ENCODE measurements at places on chromosomes 3 and 15. TPM values are rescaled to one million over a fixed set of nuclear protein-coding genes. Genes with fewer than 3 reads are reported as not detected.

GRCh38 chr15:96234109-96234892, 96.2 kb upstream of the NR2F2 start:
- no peak overlapping the region for H3K27ac ChIP-seq
- no peaks in the 10 kb centered on the region for H3K27me3 ChIP-seq
- H3K36me3 ChIP-seq, result no peaks in the 10 kb centered on the region
- DNase-seq, result no peak
- no peaks in the 10 kb centered on the region for H3K4me1 ChIP-seq
- no peak overlapping the region for H3K4me3 ChIP-seq

- H3K36me3 ChIP-seq, result no peaks in the 10 kb centered on the region
- H3K4me1 ChIP-seq, result no peaks in the 10 kb centered on the region
Measured at GRCh38 chr3:158991146-158991705, 189.4 kb downstream of the MFSD1 start.

DNA sequence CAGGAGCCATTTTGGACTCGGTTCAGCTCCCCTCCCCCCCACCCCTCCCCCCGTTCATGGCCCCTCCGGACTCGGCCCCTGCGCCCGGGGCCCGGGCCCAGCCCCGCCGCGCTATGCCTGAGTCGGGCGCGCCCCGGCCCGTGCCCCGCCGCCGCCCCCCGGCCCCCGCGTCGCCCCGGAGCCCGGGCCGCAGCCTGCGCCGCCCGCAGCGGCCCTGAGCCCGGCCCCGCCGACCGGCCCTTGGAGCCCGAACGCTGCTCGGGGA, 155 bp downstream of the ACVR2B start:
- peak overlapping the region; percentile 62 for H3K4me3 ChIP-seq
- peaks cover 22% of the 10 kb centered on the region for H3K27me3 ChIP-seq
- peaks cover 18% of the 10 kb centered on the region for H3K4me1 ChIP-seq

The PPP1R14D gene
- total RNA-seq, result not detected

GRCh38 chr3:158104431-158104921, 1.7 kb downstream of the SHOX2 start:
- peaks cover 32% of the 10 kb centered on the region for H3K4me1 ChIP-seq
- H3K27ac ChIP-seq, result no peak overlapping the region
- H3K36me3 ChIP-seq, result peaks cover 3% of the 10 kb centered on the region
- H3K4me3 ChIP-seq, result no peak overlapping the region

DNA sequence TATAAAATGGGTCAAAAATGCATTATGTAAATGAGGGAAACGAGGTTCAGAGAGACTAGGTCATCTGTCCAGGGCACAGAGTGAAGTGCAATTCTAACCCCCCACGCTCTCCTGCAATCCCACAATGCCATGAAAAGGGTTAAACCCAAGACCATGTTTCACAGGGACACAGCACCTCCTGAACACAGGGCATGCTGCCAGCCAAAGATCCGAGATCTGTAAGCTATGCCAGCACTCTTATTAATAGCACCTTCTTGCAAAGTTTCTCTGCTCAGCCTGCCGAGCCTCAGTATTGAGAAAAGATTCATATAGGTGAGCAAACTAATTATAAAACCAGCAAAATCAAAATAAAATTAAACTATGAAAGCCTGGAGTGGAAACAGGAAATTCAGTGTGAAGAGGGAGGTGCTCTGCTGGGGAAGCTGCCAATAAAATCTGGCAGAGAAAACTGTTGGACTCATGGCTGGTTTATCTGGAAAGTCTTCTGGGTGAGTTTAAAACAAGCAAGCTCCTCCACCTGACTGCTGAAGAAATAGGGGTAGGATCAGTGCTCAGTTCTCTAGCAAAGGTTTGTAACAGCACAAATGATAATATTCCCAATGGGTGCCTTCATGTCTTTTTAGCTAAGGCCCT, 50.3 kb downstream of the LRIG1 start:
- no peak overlapping the region for H3K27ac ChIP-seq
- H3K27me3 ChIP-seq, result no peaks in the 10 kb centered on the region
- no peak for DNase-seq
- peaks cover 20% of the 10 kb centered on the region for H3K4me1 ChIP-seq

DNA sequence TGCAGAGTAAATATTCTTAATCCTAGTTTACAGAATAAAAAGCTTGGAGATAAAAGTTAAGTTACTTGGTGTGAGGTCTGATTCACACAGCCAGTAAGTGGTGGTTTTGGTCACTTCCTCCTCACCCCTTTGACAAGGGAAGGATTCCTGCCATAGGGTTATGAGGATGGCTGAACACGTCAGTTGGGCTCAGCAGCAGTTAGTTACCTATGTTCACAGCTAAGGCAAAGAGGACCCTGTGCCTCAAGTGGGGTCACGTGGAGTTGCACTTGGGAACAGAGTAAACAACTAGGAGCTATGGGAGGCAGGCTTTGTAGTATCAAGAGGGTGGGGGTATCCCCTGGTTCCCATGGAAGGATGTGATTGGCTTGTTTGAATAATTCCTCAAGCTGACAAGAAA, 232.2 kb downstream of the UBE2E2 start:
- no peaks in the 10 kb centered on the region for H3K36me3 ChIP-seq
- H3K27me3 ChIP-seq, result peaks cover 31% of the 10 kb centered on the region
- no peak overlapping the region for H3K27ac ChIP-seq
- no peak overlapping the region for H3K4me3 ChIP-seq
- H3K4me1 ChIP-seq, result peaks cover 19% of the 10 kb centered on the region

- no peaks in the 10 kb centered on the region for H3K4me1 ChIP-seq
- H3K36me3 ChIP-seq, result no peaks in the 10 kb centered on the region
- H3K27ac ChIP-seq, result no peak overlapping the region
- H3K27me3 ChIP-seq, result no peaks in the 10 kb centered on the region
- DNase-seq, result no peak
- no peak overlapping the region for H3K4me3 ChIP-seq
Measured at GRCh38 chr3:117811786-117812185, 1102.2 kb downstream of the TUSC7 start.

- no peak for DNase-seq
- no peaks in the 10 kb centered on the region for H3K36me3 ChIP-seq
- H3K4me1 ChIP-seq, result no peaks in the 10 kb centered on the region
- no peaks in the 10 kb centered on the region for H3K27me3 ChIP-seq
- no peak overlapping the region for H3K27ac ChIP-seq
Measured at GRCh38 chr15:47682661-47683060, 34.6 kb upstream of the SEMA6D start.

GRCh38 chr3:49492969-49493368, 22.9 kb downstream of the DAG1 start:
- no peak for DNase-seq
- H3K36me3 ChIP-seq, result peaks cover 21% of the 10 kb centered on the region
- H3K27me3 ChIP-seq, result no peaks in the 10 kb centered on the region
- no peak overlapping the region for H3K4me3 ChIP-seq

GRCh38 chr3:69339760-69340159, 46.1 kb downstream of the FRMD4B start:
- no peaks in the 10 kb centered on the region for H3K4me1 ChIP-seq
- H3K27me3 ChIP-seq, result no peaks in the 10 kb centered on the region
- H3K27ac ChIP-seq, result no peak overlapping the region
- peaks cover 8% of the 10 kb centered on the region for H3K36me3 ChIP-seq
- H3K4me3 ChIP-seq, result no peak overlapping the region

- DNase-seq, result no peak
- no peak overlapping the region for H3K4me3 ChIP-seq
- no peak overlapping the region for H3K27ac ChIP-seq
Measured at GRCh38 chr15:100937171-100937570, 18.0 kb downstream of the LRRK1 start.

- H3K4me1 ChIP-seq, result peaks cover 4% of the 10 kb centered on the region
- H3K27me3 ChIP-seq, result no peaks in the 10 kb centered on the region
- H3K4me3 ChIP-seq, result no peak overlapping the region
- H3K27ac ChIP-seq, result no peak overlapping the region
- peaks cover 43% of the 10 kb centered on the region for H3K36me3 ChIP-seq
Measured at GRCh38 chr3:100159331-100160153, 45.2 kb upstream of the FILIP1L start.

GRCh38 chr15:39574427-39574826, 6.5 kb upstream of the THBS1 start:
- H3K27ac ChIP-seq, result no peak overlapping the region
- no peak for DNase-seq
- no peak overlapping the region for H3K4me3 ChIP-seq
- H3K27me3 ChIP-seq, result peaks cover 58% of the 10 kb centered on the region

DNA sequence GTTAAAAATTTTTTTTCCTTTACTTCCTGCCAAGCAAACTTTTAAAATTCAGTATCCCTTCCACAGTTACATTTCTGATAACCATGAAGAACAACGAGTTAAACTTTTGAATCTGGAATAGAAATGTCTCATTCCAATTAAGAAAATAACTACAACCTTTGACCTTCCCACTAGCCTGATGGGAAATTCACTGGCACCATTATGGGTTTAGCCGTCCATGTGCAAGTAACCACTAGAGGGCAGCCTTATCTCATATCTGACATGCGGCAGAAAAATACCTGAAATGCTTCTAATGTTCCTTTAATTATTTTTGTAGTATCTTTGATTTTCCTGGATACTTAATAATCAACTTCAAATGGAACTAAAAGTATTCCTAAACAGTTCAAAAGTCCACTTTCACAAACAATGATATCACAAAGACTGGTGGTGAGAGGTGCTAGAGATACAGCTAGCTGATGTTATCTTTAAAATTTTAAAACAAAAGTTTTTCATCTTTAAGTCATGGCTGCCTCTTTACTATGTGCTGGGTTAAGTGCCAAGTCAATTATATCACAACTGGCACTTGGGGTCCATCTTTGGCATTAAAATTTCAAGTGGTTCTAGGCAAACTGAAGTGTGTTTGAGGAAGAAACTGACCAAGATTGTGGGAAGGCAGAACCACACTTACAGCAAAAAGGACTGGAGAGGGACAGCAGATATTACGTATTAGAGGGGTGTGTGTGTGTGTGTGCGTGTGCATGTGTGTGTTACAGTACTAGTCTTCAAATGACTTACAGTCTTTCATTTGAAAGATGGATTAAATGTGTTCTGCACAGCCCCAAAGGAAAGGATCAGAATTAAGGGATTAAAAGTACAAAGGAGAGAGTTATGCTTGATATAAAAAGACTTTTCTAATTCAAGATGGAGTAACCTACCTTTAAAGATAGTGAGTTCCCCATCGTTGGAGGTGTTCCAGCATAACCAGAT, 107.1 kb upstream of the ICE2 start:
- H3K27me3 ChIP-seq, result peaks cover 14% of the 10 kb centered on the region
- peak overlapping the region; percentile 68 for H3K4me3 ChIP-seq
- peak overlapping the region; percentile 82 for H3K27ac ChIP-seq
- peaks cover 15% of the 10 kb centered on the region for H3K36me3 ChIP-seq

- H3K27me3 ChIP-seq, result no peaks in the 10 kb centered on the region
- H3K4me1 ChIP-seq, result peaks cover 87% of the 10 kb centered on the region
- DNase-seq, result no peak
- H3K36me3 ChIP-seq, result peaks cover 52% of the 10 kb centered on the region
Measured at GRCh38 chr15:31345606-31346366, 19.2 kb downstream of the KLF13 start.

DNA sequence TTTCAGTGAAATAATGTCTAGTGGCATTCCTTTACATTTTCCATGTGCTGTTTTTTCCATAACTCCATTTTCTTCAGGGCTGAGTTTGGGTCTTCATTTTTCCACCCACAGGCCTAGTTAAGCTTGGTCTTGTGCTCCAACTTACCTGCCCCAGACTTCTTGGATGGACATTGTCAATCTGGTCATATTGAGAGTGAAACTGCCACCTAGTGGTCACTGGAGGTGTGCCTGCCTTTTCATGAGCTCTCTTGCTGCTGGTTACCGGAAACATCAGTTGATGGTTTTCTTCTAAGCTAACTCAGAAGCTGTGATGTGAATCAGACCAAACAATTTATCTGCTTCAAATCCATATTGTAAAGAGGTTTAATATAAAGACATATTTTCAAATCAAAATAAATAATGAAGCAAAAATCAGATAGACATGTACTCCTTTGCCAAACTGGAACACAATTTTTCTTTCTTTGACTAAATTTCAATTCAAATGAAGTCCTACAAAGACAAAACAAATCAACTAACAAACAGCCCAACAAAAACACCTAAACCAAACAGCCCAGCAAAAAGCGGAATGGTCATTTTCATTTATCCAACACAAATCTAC, 135.1 kb upstream of the RASGRP1 start:
- peaks cover 58% of the 10 kb centered on the region for H3K4me1 ChIP-seq
- no peak overlapping the region for H3K4me3 ChIP-seq
- H3K27ac ChIP-seq, result peak overlapping the region; percentile 24
- H3K27me3 ChIP-seq, result no peaks in the 10 kb centered on the region
- H3K36me3 ChIP-seq, result no peaks in the 10 kb centered on the region

GRCh38 chr15:73628976-73629797, 4.0 kb downstream of the NPTN start:
- DNase-seq, result no peak
- peaks cover 9% of the 10 kb centered on the region for H3K36me3 ChIP-seq
- H3K4me1 ChIP-seq, result peaks cover 40% of the 10 kb centered on the region

GRCh38 chr3:171187706-171188290, 161.3 kb upstream of the SLC2A2 start:
- no peaks in the 10 kb centered on the region for H3K27me3 ChIP-seq
- peaks cover 70% of the 10 kb centered on the region for H3K4me1 ChIP-seq
- no peak overlapping the region for H3K27ac ChIP-seq
- no peak for DNase-seq
- H3K4me3 ChIP-seq, result no peak overlapping the region
- peaks cover 66% of the 10 kb centered on the region for H3K36me3 ChIP-seq

- H3K4me1 ChIP-seq, result peaks cover 46% of the 10 kb centered on the region
- DNase-seq, result no peak
- H3K4me3 ChIP-seq, result no peak overlapping the region
- no peaks in the 10 kb centered on the region for H3K27me3 ChIP-seq
- H3K36me3 ChIP-seq, result peaks cover 5% of the 10 kb centered on the region
- no peak overlapping the region for H3K27ac ChIP-seq
Measured at GRCh38 chr3:152235709-152236298, 32.9 kb upstream of the MBNL1 start.

DNA sequence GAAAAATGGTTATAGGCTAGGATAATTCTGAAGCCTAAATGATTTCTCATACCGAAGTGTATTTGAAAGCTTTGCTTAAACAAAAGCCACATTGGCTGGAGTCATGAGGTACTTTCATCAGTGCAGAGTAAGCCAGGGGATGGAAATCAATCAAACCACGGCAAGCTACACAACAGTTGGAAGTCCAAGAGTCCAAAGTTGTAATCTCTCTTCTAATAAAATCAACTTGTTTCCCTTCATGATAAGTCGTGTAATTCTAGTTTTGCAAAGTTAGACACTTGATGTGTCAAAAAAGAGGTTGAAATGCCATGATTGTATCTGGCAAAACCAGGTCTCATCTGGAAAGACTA, 250.5 kb upstream of the VEPH1 start:
- no peak overlapping the region for H3K27ac ChIP-seq
- H3K4me1 ChIP-seq, result no peaks in the 10 kb centered on the region
- no peaks in the 10 kb centered on the region for H3K27me3 ChIP-seq
- no peak for DNase-seq
- no peaks in the 10 kb centered on the region for H3K36me3 ChIP-seq

GRCh38 chr3:127712461-127712860, 39.7 kb downstream of the ABTB1 start:
- H3K36me3 ChIP-seq, result no peaks in the 10 kb centered on the region
- DNase-seq, result no peak
- H3K4me1 ChIP-seq, result no peaks in the 10 kb centered on the region
- no peak overlapping the region for H3K4me3 ChIP-seq
- H3K27me3 ChIP-seq, result peaks cover 1% of the 10 kb centered on the region

DNA sequence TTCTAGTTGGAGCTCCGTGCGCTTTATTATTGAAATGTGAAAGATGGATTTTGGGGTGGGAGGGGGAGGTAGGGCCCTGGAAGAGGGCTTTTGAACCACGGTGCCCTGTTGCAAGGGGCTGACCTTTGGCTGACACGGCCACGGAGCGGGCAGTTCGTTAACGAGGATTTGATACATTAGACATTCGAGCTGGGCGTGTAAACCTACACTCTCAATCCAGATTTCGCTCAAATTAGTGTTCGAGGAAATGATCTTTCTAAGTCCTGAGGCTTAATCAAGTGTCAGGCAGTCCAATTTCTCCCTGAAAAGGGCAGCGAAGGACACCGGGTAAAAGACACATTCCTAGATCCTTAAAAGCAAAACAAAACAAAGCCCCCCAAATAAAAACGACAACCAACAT, 13.0 kb downstream of the ZIC1 start:
- no peak overlapping the region for H3K27ac ChIP-seq
- H3K36me3 ChIP-seq, result peaks cover 3% of the 10 kb centered on the region
- peaks cover 71% of the 10 kb centered on the region for H3K27me3 ChIP-seq
- no peaks in the 10 kb centered on the region for H3K4me1 ChIP-seq
- no peak overlapping the region for H3K4me3 ChIP-seq
